ENCODE measurements at places on chromosomes 7 and 10.

GRCh38 chr7:105876964-105877601 is 684 bp upstream of the ATXN7L1 start:
- peak; percentile 22 for DNase-seq

GRCh38 chr10:77117501-77117900 is 520.1 kb downstream of the KCNMA1 start:
- no peak for DNase-seq

GRCh38 chr10:22489975-22490374 is 144.7 kb downstream of the SPAG6 start:
- no peak for DNase-seq

- DNase-seq = no peak
These were observed 77.9 kb upstream of the HECW1 start for GRCh38 chr7:43034535-43035002.

GRCh38 chr7:28685644-28686417 is 272.3 kb downstream of the TRIL start:
- peak; percentile 65 for DNase-seq

Data from NCI-H510A treated with DMSO at 0.1 percent for 48 hours (cell line).